ENCODE measurements at places on chromosomes 1 and 21.

DNA sequence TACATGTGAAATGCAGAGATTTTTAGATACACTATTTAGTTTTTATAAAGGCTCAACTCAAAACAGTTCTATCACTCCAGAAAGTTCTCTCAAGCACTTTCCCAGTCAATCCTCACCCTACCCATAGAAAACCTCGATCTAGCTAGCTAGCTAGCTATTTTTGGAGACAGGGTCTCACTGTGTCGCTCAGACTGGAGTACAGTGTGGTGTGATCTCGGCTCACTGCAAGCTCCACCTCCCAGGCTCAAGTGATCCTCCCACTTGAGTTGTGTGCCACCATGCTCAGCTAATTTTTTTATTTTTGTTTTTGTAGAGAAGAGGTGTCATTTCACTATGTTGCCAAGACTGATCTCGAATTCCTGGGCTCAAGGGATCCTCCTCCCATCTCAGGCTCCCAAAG lies 236.9 kb downstream of the RERE start:
- no peak for DNase-seq

- DNase-seq = peak; percentile 54
Measured at GRCh38 chr1:116910379-116911187, 867 bp downstream of the PTGFRN start.

GRCh38 chr1:230375147-230375546 lies 51.0 kb downstream of the PGBD5 start:
- DNase-seq = no peak

DNA sequence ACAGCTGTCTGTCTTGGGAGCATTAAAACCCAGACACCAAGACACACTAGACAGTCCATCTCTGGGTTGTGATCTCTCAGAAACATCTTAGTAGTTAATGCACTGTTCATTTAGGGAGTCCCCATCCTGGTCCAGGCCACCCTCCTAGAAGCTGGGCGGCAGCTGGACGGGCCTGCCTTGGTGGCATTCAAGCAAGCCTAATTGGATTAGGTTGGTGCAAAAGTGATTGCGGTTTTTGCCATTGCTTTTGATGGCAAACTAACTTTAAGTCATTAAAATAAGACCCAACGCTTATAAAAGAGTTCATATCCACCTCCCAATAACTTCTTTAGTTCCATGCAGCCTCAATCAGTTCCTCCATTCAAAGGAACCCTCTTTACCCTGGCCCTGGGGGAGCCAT lies 21.7 kb downstream of the ATP5PO start:
- DNase-seq = no peak

DNA sequence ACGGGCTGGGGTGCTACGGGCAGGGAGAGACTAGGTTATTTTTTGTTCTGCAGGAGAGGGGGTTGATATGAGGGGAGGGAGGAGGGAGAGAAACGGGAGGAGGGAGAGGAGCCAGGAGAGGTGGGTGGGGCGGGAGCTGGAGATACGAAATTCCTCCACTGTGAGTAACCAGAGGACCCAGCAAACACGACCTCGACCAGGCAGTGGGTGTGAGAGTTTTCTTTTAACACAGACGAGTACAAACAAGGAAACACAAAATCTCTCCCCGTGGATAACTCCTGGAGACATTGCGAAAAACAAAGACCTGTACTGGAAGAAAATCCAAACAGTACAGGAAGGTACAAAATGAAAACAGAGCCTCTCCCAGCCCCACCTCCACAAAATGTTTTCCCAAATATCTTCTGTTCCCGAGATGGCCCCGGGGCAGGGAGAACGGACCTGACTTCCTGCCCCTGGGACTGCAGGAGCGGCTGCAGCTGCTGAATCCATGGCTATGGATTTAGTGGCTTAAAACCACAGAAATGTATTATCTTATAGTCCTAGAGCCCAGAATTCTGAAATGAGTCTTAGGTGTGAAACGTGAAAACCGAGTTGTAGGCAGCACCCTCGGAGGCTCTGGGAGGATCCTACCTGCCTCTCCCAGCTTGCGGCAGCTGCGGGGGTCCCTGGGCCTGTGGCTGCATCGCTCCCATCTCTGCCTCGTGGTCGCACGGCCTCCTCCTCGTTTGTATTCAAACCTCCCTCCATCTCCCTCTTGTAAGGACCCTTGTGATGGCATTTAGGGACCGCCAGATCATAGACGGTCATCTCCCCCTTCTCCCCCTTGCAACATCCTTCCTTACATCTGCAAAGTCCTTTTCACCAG lies 82.2 kb downstream of the RIPK4 start:
- DNase-seq = no peak

GRCh38 chr21:44677881-44678280 lies 4.1 kb downstream of the KRTAP12-1 start:
- no peak for DNase-seq

GRCh38 chr1:162680419-162681121 lies 48.3 kb downstream of the DDR2 start:
- no peak for DNase-seq

DNA sequence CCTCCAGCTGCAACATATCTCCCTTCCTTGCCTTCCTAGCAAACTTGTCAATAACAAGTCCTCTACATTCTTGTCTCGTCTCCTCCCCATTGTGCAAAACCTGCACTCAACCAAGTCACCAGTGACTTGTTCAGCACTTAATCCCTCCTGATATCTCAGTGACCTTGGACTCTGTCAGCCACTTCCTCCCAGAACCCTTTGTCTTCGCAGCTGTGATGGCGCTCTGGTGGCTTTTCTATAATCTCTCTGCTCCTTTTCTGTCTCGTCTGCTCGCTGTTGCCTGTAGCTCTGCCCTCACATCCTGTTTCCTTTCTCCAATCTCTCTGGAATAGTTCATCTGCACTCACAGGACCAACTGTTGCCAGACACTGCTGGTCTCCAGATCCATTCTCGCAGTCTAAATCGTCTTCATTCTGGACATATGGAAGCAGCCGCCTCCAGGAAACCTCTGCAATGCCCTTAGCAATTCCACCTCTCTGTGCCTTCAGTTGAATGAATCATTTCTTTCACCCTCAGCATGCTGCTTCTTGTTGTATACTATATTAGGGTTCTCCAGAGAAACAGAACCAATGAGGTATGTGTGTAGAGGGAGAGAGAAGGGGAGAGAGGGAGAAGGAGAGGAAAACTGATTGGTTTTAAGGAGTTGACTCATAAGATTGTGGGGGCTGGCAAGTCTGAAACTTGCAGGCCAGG lies 17.4 kb upstream of the IFNAR2 start:
- no peak for DNase-seq

Measured in DMS53 (cell line).